ENCODE measurements at places on chromosomes 16 and 17.

DNA sequence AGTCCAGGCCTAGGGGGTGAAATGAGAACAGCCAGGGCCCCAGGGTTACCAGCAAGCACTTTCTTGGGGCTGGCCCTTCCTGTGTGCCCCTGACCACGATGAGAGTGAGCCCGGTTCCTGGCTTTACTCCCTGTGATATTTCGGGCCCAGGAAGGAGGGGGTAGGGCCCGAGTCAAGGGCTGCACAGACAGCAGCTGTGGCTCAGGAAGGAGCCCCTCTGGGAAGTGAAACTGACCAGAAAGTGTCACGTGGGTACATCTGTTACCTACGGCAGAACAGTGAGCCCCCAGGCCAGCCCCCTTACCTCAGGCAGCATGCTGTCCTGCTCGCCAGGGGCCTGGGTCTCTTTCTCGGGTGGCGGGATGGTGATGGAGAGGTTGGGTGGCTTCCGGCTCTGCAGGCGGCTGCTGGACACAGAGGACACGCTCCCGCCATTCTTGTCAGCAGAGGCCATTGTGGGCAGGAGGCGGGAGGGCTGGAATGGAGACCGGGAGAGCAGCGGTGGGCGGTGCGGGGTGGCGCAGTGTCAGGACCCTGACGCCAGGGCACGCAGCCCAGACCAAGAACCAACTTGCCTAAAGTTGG is 13.8 kb downstream of the AANAT start:
- no peak for DNase-seq

DNA sequence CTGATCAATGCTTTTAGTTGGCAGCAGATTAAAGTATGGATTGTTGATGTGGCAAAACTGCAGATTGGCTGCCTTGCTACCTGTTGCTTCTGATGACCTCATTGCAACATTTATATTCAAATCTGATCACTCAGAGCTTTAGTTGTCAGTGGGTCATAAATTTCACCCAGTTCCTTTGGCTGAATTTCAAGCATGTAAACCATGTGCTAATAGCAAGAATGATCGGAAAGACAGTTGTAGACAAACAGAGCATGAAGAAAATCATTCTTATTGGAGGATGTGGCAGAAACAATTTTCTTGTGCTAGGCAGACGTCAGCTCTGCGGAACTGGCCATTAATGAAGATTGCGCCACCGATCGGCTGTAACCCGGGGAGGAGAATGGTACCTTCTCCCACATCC is 346.6 kb upstream of the EEF2KMT start:
- no peak for DNase-seq

DNA sequence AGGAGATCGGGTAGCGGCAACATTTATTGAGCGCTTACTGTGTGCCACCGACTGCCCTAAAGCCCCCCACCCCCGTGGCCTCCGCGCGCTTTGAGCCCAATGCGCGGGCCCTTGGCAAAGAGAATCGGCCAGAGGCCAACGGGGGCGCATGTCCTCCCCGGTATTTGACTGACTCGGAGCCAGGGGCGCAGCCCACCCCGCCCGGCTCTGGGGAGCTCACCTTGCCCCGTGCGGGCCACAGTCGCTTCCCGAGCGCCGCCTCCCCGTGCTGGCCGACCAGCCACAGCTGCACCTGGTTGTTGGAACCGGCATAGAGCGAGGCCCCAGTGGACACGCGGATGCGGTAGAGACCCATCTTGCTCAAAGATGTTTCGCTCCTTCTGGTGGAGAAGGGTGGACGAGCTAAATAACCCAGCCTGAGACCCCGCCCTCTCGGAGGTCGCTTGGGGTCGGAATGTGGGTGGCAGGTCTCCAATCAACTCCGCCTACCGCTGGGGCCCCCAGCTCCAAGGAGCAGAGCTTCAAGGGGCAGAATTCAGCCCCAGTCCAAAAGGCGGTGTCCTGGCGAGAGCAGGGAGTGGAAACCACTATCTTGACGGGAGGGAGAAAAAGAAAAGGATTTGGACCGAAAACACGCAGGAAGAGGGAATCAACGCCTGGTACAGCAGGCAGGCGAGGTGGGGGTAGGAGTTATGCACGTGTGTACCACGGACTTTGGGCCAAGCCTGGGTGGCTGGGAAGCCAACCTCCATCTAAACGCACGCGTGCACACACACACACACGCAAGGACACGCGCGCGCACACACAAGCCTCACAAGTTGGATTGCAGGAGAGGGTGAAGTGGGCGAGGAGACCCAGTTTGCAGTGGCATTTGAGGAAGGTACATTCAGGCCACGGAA is at the start of gene ALOX15:
TSS of gene ALOX15 (minus strand) at position 382 of the 899 bp plus-strand sequence. CDS start at position 355, 27 bp downstream.
- DNase-seq, result no peak

DNA sequence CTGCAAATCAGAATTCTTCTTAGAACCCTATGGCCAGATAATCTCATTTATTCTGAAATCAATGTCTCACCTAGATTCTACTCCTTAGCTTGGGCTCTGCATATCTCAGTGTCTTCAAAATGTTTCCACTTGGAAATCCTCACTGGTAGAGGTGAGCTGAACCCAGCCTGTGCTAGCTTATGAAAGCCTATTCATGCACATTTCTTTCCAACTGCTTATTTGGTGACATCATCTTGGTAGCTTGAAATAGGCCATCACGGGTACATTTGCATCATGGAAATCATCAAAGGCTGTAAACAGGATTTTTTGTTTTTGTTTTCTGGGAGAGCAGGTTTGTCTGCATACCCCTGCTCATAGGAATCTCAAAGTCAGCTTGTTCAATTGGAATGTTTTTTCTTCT is 130.8 kb downstream of the KCNJ18 start:
- no peak for DNase-seq

DNA sequence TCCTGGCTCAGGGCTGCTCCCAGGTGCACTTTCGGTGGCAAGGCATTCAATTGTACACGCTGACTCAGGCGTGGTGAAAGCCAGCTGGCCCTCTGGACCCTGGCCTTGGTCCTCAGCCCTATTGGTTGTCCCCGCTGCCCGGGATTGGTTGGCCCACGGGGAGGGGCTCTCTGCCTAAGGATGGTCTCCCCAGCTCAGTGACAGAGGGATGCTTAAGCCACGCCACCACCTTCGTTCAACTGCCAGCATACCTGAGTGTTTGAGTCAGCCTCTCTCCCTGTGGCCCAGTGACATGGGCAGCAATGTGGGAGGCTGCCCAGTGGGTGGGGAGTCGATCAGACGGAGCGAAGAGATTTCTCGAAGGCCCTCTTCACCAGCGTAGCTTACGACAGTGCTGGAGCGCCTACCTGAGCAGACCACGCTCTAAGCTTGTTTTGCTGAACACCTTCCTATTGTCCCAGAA is 30.3 kb downstream of the IRF8 start:
- no peak for DNase-seq

- peak; percentile 35 for DNase-seq
These were observed 488 bp downstream of the HOXB9 start for GRCh38 chr17:48625495-48626244.

- DNase-seq, result no peak
These were observed 6.8 kb downstream of the UBALD2 start for GRCh38 chr17:76271669-76272540.

GRCh38 chr16:66036184-66036583 is 330.3 kb upstream of the CDH5 start:
- DNase-seq, result no peak

GRCh38 chr17:70365091-70365583 is 195.8 kb downstream of the KCNJ2 start:
- no peak for DNase-seq

- DNase-seq, result no peak
These were observed 4.4 kb downstream of the NSMCE1 start for GRCh38 chr16:27264151-27264550.

DNA sequence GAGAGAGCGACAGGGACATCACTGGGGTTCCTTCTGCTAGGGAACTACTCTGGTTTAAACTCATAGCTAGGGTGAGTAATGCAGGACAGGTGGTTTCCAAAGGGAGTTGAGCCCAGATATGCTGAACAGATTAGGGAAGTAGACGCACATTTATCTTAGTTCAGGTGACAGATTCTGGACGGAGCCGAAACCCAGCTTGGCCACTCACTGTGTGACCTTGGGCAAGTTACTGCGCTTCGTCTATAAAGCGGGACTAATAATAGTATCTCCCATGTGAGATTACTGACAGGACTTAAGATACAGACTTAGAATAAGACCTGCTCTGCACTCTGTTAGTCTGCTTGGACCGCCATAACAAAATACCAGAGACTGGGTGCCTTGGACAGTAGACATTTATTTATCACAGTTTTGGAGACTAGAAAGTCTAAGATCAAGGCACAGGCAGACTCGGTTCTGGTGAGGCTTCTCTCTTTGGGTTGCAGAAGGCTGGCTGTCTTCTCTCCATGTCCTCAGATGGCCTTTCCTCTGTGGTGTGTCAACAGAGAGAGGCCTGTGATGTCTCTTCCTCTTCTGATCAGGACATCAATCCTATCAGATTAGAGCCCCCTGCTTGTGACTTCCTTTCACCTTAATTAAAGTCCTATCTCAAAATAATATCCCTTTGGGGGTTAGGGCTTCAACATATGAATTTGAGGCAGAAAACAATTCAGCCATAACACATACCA is 12.1 kb downstream of the SCNN1G start:
- DNase-seq, result no peak

DNA sequence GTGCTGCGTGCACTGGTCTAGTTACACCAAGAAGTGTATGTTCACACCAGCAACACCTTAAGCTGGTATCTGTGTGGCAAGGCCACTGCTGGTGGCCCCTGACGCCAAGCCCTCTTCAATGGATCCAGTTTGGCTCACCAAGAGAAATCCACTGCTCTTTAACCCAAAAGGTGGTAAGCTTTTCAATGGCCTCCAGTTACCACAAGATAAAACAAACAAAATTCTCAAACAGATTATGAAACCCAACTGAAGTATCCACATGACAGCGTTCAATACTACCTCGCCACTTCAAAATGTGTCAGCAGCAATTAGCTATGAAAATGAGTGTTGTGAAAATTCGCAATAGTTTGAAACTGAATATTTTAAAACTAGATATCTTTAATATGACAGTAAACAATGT is 96.5 kb upstream of the AKTIP start:
- DNase-seq, result no peak

DNA sequence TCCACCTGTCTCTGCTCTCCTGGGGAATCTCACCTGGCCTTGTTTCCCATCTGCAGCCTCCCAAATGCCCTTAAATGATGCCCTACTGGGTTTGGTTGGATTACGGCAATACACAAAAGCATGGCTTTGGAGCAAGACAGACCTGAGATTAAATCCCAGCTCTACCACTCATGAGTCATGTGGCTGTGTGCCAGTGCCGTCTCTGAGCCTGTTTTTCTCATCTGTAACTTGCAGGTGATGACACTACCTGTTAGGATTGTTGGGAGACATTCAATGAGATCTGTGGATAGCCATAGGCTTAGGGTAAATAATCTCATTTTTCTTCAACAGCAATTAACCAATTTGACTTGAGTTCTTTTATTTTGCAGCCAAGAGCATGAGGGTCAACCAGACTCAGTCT is 240.3 kb downstream of the MAF start:
- no peak for DNase-seq

GRCh38 chr16:87425941-87426340 is 33.8 kb downstream of the MAP1LC3B start:
- DNase-seq, result no peak

GRCh38 chr16:57299009-57299718 is 14.7 kb upstream of the PLLP start:
- no peak for DNase-seq

DNA sequence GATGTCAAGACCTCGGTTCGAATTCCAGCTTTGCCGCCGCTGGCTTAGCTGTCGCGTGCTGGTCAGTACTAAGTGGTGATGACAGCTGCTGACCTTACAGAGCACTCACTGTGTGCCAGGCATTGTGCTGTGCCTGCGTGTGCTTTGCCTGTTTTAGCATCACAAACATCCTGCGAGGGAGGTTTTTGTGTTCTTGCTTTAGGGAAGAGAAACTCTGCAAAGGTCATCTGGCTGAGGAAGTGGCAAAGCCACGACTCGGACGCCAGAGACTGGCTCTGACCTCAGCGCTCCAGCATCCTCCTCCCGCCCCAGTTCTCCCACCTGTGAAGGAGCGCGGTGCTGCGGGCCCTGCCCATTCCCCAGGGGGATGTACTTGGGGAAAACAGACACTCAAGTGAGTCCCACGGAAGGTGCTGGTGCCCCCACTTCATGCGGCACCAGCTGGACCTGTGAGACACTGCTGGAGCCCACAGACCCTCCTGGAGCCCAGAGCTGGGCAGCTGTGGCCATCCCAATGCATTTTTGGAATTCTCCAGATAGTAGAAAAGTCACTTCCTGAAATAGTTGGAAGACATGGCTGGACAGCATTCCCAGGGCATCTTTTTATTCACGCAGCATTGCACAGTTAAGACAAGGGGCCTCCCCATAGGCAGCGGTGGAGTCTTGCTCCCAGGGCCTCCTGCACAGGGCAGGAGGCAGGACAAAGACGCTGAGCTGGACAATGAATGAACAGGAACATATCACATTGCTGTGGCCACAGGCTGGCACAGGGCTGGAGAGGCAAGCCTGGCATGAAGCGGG is 20.0 kb upstream of the HERPUD1 start:
- DNase-seq, result no peak

GRCh38 chr16:86100205-86101136 is 201.5 kb downstream of the IRF8 start:
- DNase-seq, result no peak

DNA sequence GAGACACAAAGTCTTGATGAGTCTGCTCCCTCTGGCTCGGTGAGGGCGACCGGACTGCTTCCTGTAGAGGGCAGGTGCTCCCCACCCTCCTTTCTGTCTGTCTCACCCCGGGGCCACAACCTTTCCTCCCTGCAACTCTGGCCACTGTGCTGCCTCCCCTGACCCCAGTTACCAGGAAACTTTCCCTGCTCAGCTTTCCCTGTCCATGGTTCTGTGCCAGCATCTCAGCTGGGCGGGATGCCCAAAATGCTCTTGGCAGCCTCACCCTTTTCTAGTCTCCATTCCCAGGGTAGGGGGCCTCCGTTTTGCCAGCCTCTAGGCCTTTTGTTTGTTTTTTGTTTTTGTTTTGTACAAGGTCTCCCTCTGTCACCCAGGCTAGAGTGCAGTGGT is 1.4 kb downstream of the PLD2 start:
- DNase-seq, result peak; percentile 61

GRCh38 chr16:80608946-80609345 is 68.2 kb downstream of the DYNLRB2 start:
- DNase-seq, result no peak

- DNase-seq, result no peak
These were observed 23.4 kb downstream of the NMRAL1 start for GRCh38 chr16:4450931-4451519.

- DNase-seq, result peak; percentile 86
These were observed 131.4 kb downstream of the WWOX start for GRCh38 chr16:78230832-78231231.

- no peak for DNase-seq
These were observed 116.6 kb downstream of the PRKCB start for GRCh38 chr16:23952128-23952970.

- no peak for DNase-seq
These were observed 52.3 kb downstream of the CYB5D2 start for GRCh38 chr17:4195306-4195705.

GRCh38 chr17:58316260-58316960 is 12.2 kb downstream of the TSPOAP1 start:
- DNase-seq, result no peak

DNA sequence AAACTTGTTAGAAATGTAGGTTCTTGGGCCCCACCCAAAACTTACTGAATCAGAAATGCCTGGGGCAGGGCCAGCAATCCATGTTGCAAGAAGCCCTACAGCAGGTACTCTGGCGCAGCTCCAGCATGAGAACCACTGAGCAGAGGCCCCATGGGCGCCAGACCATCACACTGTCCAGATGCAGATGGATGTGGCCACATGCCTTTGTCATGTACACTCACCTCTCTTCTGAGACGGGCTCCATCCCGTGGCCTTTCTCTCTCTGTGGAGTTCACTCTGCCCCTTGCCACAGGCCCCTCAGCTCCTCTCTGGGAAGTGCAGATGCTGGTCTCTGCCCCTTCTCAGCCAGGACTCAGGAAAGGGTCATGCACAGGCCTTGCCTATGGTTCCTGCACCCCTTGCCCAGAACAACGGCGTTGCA is 2.3 kb upstream of the CCNF start:
- DNase-seq, result no peak

All from prostate gland (tissue), 2 donors.